ENCODE measurements at places on chromosomes 6 and 20. TPM values are rescaled to one million over a fixed set of nuclear protein-coding genes. Genes with fewer than 3 reads are reported as not detected.

C6orf15 gene
- not detected for total RNA-seq

OR2B6 gene
- total RNA-seq = not detected

SLC22A3 gene
- 16.8 TPM for total RNA-seq

HLA-DRB1 gene
- total RNA-seq = 46.3 TPM

MMP24 gene
- total RNA-seq = 1.3 TPM

RIPOR2 gene
- total RNA-seq = 14.4 TPM

TMEM244 gene
- total RNA-seq = not detected
